Activated gamma-delta T cell (primary cell): ENCODE measurements at places on chromosomes 4 and X.

- DNase-seq: no peak
Observed at GRCh38 chrX:5823903-5824302, 404.8 kb downstream of the NLGN4X start.

DNA sequence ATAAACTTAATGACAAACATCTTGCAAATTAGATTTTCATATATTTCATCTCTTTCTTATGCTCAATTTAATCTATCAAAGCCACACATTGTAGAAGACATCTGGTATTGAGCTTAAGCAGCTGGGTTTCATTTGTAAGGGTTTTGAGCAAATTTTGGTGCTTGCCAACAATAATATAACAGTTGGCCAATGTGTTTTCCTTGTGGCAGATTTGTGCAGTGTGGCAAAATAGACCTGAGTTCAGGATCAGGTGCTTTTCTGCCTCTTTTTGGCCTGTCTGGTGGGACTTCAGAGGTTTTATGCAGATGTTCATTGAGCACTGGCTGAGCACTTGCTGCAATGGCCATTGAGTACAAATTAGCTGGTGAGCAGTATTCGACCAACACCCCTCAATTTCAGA is 301.9 kb downstream of the BMPR1B start:
- DNase-seq: no peak

- DNase-seq: no peak
Observed at GRCh38 chr4:142324572-142324971, 521.5 kb downstream of the INPP4B start.

GRCh38 chr4:177356921-177357320 is 47.2 kb downstream of the NEIL3 start:
- no peak for DNase-seq

- DNase-seq: no peak
Observed at GRCh38 chr4:180852738-180853137, 1390.5 kb upstream of the TENM3 start.

DNA sequence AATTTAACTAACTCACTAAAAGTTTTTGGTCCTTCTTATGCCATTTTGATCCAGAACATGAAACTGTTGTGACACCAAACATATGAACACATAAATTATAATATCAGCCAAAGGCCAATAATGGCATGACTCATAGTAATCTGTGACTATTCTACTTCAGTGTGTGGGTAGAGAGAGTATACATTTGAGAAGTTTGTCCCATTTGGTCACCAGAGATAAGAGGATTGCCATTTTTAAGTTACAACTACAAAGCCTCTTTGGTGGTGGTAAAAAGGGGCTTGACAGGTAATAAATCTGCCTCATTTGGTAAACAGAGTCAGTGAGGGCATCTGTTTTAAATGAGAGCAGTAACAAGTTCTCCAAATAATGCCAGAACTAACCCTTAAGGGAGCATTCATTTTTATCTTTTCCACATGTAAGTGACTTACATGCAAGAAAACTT is 117.9 kb downstream of the TBC1D19 start:
- DNase-seq: no peak

GRCh38 chrX:43121637-43122036 is 343.7 kb upstream of the PPP1R2C start:
- DNase-seq: no peak

- DNase-seq: no peak
Observed at GRCh38 chrX:136034668-136035067, 49.4 kb downstream of the SLC9A6 start.

GRCh38 chr4:62816566-62816965 is 1592.7 kb downstream of the TECRL start:
- peak; percentile 0 for DNase-seq
